Ureter (tissue), 1 donor: ENCODE measurements at places on chromosomes 13 and 19.
A peak's percentile ranks its signal among the peaks of the same experiment; 100 is the strongest.

DNA sequence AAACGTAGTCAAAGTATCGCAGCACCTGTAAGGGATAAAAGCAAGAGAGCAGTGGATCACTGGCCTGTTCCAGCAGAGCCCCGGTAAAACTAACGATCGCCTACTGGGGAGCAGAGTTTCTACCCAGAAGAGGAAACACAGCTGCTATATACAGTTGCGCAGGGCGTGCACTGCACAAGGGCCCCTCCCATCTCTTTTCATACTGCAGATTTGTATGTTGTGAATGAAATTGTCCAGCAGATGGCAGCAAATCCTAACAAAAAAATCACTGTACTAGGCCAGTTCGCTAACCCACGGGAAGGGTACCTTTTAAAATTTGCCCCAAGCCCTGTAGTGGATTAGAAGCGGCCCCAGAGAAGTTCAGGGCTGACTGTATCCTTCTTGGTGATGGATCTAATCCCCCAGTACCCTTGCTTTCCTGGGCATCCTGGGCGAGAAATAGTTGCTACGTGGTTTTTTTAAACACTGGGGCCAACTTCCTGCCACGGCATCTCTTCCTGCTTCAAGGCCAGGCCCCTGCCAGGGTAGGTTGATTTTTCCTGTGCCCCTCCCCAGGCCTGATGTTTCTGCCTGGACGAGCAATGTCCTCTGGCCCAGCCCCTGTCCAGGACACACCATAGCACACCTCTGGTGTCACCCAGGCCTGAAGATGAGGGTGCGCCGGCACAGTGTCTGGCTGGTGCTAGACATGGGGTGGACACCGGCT lies 127.0 kb downstream of the IER2 start:
- DNase-seq: peak; percentile 56

DNA sequence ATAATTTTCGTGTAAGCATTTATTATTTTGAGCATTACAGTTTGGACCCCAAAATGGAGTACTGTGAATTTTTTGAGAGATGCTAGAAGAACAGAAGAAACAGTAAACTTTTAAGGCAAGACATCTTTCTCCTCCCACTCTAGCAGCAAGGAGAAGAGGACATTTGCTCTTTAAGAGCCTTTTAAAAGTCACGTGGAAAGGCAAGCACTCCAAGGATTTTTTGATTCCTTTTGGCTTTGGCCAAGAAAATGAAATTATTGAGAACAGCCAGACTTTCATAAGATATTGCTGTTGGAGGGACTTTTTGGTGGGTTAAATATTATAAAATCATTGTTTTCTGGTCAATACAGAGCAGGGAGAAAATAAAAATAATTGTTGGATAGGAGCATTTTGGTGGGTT lies 110.0 kb downstream of the RGCC start:
- DNase-seq: no peak

DNA sequence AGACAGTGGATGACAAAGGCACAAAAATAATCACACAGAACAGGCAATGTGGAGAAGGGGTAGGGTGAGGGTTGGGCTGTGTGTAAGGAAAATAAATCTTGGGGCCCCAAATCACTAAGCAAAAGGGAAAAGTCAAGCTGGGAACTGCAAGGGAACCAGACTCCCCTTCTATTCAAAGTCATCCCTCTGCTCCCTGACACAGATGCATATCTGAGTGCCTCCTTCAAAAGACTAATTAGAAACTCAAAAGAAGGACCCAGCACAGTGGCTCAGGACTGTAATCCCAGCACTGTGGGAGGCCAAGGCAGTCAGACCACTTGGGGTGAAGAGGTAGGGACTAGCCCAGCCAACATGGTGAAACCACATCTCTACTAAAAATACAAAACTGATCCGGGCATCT lies 18.3 kb downstream of the ZNF611 start:
- no peak for DNase-seq

- DNase-seq: no peak
Measured at GRCh38 chr19:42380155-42380554, 9.9 kb downstream of the CNFN start.

GRCh38 chr13:40519637-40520036 lies 146.8 kb downstream of the FOXO1 start:
- DNase-seq: no peak

DNA sequence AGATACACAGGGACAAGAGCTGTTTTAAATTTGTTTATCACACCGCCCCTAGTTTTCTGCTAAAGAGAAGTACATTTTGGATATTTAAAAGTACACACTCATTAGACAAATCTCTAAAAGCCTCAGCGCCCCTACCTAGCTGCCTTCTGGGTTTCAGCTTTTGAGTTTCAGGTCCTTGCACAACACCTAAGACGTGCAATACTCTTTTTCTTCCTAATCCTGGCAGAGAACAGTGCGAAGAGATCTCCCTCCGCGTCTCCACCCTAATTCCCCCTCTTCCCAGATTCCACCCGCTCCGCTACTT lies 421 bp upstream of the KLF5 start:
- no peak for DNase-seq

DNA sequence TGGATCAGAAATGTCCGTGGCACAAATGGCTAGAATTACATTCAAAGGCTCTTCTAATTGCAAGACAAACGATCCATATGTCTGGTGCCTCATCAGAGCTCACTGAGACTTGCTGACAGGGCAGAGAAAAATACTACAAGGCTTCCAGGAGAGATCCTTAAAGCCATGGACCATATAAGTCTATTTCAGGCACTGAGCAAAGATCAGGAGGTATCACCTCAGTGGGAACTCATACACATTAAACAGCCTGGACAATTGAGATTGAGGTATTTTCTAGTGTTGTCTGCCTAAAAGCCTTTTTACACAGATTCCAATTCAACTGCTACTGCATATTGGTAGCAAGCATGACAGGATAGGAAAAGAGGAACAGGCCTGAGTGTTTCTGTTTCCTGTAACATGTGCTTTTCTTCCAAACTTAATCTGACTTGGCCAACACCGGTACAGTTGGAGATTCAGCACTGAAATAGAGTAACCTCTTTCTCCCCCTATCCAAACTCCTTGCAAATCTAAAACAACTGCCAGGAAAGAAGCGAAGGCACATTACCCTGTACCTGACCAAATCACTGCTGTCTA lies 65.9 kb downstream of the SERP2 start:
- no peak for DNase-seq

- peak; percentile 93 for DNase-seq
Measured at GRCh38 chr19:17135001-17135853, 59.6 kb downstream of the MYO9B start.

DNA sequence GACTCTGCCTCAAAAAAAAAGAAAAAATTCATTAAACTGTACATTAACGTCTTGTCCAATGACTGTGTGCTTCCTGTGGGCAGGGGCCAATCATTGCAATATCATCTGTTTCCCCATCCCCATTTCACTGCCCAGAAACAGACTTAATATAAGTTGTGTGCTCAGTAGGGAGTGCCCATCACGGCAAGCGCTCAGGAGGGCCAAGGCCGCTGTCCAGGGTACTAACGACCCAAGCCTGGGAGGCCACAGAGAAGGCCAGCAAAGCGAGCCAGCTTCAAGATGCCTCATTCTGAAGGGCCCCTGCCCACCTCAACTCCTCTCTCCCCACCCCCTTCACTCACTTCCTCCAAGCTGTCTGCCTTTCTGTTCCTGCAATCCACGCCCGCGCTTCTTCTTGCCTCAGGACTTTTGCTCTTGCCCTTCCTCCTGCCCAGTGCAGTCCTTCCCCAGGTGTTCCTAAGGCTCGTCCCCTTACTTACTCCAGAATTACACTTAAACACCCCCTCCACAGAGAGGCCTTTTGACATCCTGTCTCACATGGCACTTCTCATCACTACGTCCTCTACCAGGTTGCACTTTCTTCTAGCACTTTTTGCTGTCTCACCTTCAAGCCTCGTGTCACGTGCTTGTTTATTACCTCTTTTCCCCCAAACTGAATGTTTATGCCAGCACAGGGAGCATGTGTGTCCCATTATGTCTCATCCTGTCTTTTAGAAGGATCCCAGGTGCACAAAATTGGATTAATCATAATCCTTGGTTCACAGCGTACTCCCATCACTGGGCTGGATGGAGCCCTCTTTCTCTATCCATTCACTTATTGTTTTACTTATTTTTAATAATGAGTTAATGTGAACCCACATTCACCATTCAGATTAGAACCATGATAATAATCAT lies 11.3 kb upstream of the POU2F2 start:
- no peak for DNase-seq
